Hematopoietic multipotent progenitor cell treated with erythropoietin and hydrocortisone succinate and interleukin-3 and kit ligand, for 8 days (in vitro differentiated cells): ENCODE measurements at places on chromosomes 4 and X.
A peak's percentile ranks its signal among the peaks of the same experiment; 100 is the strongest.

- no peak for DNase-seq
Measured at GRCh38 chr4:48339642-48340041, 1.7 kb upstream of the SLAIN2 start.

GRCh38 chr4:157265281-157265680, 44.8 kb downstream of the GRIA2 start:
- DNase-seq = no peak

- no peak for DNase-seq
Measured at GRCh38 chr4:139834981-139835391, 169.4 kb downstream of the MGST2 start.

DNA sequence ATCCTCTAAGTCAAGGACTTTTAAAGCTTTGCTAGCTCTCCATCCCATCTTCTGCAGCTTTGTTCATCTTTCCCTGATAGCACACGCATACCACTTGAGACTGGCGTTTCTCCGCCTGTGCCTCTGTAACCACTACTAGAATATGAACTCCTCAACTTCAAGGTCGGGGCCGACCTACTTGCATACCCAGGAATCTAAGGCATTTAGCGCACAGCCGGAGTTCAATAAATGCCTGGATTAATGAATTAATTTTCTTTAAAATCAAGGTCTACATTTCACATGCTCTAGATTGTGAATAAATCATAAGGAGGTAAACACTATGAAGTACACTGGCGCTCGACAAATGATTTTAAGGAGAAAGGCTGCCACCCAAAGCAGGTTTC, 89.3 kb downstream of the HNRNPD start:
- no peak for DNase-seq

GRCh38 chrX:43949669-43950068, 23.5 kb downstream of the NDP start:
- DNase-seq = peak; percentile 16

- DNase-seq = no peak
Measured at GRCh38 chrX:32176510-32176909, 1034.8 kb downstream of the DMD start.

- no peak for DNase-seq
Measured at GRCh38 chr4:43243433-43244116, 351.1 kb downstream of the GRXCR1 start.

- no peak for DNase-seq
Measured at GRCh38 chr4:16665942-16666551, 232.4 kb downstream of the LDB2 start.

DNA sequence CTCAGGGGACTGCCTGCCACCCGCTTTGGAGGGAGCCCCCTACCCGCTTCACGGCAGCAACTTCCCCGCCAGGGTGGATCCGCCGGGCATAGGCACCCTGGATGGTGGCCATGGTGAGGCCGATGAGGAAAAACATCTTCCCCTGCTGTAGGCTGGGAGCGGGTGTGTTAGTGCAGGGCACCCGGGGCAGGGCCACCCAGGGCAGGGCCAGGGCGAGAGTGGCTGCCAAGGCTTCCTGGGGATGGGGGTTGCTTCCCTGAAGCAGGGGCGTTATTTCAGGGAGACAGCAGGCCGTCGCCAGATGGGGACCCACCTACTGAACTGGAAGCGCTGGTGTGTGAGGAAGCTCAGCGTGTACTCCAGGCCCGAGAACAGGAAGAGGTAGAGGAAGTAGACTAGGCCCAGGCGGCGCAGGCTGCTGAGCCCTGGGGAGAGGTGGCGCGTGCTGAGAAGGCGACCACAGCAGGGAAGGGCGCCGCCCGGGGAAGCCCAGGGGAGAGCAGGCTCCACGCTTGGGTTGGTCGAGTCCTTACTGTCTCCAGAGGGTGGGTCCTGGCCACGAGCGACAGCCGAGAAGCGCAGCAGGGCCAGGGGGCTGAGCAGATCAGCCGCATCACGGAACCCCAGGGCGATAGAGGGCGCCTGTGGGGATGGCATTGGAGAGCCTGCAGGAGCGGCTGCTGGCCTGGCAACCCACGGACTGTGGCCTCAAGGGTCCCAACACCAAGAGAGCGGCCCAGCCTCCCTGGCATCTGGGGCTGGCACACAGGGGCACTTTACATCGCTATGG, 31.5 kb downstream of the NOP14 start:
- DNase-seq = peak; percentile 32

- no peak for DNase-seq
Measured at GRCh38 chr4:123867910-123868587, 471.5 kb downstream of the SPRY1 start.

- DNase-seq = no peak
Measured at GRCh38 chrX:134502686-134503085, 42.7 kb downstream of the HPRT1 start.

DNA sequence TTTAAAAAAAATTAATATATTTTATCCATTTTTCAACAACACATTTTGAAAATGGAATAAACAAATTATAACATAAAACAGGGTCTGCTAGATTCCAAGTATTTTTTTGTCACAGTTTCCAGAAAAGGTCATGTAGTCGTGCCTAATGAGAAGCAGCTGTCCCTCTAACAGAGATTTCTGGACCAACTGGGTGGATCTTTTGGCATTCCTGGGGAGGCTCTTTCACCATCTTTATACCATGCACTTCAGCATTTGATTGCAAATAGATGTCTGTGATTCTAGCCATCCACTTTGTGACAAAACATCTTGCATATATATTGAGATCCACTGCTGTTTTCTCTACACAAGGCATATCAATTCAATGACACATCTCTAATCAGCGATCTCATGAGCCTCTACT, 210.7 kb upstream of the LDB2 start:
- no peak for DNase-seq

DNA sequence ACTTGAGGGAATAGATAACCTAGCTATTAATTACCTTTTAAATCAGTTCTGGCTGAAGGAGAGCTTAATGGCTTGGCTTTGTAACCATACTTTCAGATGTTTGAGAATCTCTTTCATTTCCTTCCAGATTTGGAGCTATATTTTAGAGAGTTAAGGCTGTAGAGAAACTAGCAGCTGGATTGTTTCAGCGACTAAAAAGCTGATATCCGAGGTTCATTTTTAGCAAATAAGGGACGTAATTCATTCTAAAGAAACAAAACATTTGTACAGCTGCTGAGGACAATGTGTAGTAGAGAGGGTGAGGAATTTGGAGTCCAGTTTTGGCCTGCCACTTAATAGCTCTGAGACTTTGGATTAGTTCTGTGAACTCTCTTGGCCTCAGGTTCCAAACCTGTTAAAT, 12.2 kb downstream of the OSTC start:
- DNase-seq = no peak

- DNase-seq = no peak
Measured at GRCh38 chr4:4884611-4885010, 25.1 kb downstream of the MSX1 start.

GRCh38 chr4:14329228-14329627, 673.1 kb upstream of the CPEB2 start:
- no peak for DNase-seq

DNA sequence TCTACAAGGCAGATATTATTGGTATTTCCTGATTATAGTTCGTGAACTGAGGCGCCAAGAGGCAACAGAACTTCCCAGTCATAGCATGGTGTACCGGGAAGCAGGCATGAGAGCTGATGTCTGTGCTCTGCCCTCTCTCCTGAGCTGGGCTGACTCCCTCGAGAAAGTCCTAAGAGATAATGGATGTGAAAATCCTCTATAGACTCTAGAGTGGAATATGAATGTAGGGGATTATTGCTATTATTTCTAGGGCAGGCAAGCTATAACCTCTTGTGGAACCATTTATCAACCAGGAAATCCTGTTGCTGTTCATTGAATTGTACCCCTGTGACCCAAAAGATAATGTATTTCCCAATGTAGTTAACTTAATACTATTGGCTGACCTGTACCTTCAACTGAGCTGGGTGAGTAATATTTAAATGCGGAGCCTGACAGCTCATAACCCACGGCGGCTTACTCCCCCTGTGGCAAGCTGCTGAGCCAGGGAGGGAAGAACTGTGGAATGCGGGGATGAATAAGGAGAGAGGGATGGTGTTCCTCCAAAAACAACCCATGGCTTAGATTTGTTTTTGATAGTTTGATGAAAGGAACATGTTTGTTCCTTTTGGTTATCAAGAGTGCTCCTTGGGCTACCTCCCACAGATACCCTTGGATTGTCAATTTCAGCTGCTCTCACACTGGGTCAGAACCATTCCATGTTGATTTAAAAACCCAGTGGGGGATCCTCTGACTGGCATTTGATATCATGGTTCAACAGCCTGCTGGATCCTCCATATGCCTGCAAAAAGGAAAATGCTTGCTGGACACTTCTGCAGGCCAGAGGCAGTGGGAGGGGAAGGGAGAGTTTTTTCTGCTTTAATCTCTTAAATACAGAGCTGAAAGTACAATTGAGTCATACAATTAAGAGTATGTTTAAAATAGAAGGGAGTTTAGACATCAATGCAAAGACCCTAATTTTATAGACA, 339.0 kb upstream of the BOD1L1 start:
- no peak for DNase-seq

GRCh38 chrX:53116101-53116500, 22.2 kb downstream of the KANTR start:
- no peak for DNase-seq

DNA sequence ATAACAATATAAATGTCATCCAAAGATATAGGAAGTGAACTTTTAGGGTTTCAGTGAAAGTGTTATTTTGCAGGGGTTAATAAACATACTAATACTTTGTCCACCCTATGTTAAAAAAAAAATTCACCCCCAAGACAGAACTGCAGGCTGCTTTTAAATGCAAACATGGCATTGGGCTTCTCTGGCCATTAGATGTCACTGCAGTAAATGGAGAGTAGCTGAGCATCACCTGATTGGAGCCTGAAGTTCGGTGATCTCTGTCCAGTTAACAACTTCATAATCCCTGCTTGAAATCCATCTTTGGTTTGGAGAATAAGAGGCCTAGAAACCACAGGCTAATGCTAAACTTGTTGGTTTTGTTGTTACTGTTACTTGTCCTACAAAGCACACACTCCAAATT, 18.7 kb downstream of the SLC25A43 start:
- peak; percentile 9 for DNase-seq

DNA sequence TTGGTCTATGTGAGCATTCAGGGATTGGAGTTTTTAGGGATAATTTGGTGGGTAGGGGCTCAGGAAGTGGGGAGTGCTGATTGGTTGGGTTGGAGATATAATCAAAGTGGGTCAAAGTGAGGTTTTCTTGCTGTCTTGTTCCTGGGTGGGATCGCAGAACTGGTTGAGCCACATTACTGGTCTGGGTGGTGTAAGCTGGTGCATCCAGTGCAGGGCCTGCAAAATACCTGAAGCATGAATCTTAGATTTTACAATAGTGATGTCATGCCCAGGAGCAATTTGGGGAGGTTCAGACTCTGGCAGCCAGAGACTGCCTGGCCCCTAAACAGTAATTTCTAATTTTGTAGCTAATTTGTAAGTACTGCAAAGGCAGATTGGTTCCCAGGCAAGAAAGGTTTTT, 665.6 kb upstream of the PRKX start:
- DNase-seq = no peak

- DNase-seq = no peak
Measured at GRCh38 chr4:1540601-1541375, 134.5 kb upstream of the NKX1-1 start.

GRCh38 chrX:46645614-46646013, 72.0 kb downstream of the CHST7 start:
- no peak for DNase-seq

DNA sequence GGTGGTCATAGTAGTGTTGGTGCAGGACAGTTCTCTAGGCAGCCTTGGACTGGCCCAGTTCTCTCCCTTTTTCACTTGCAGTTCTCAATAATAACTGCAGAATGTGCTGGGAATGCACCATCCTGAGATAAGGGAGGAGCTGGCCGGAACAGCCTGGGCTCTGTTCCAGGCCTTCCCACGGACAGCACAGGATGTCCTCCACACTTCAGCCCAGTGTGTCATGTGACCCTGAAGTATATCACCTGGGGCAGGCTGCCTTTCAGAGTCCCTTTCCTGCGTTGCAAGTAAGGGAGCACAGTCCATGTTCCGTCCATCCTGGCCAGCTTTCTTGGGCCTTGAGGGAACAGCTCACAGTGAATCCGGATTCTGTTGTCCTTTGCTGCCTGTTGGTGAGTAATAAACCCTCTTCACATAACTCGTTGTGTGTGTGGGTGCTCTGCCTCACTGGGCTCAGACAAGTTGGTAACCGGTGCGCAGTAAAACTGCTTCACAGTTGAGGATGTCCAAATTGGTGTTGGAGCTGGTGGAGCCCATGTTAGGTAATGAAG, 32.3 kb upstream of the BBS12 start:
- no peak for DNase-seq

GRCh38 chr4:82739287-82740190, 59.1 kb downstream of the SCD5 start:
- DNase-seq = peak; percentile 79

DNA sequence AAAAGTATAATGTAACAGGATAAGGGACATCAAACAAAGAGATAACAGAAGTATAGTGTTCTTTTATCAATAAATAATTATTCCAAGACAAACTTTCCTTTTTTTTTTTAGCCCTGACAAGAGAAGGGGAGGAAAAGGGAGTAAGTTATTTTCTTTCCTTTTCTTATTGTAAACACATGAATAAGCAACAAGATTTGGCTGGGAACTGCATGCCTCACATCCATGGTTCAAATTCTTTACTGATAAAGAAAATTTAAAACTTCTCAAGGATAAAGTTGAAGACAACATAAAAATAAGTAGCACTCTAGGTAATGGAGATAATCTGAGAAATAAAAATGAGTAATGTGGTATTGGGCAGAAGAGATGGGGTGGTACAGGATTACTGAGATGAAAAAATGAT, 71.6 kb downstream of the NEK1 start:
- DNase-seq = no peak

GRCh38 chrX:131609480-131609879, 65.6 kb downstream of the OR13H1 start:
- no peak for DNase-seq

DNA sequence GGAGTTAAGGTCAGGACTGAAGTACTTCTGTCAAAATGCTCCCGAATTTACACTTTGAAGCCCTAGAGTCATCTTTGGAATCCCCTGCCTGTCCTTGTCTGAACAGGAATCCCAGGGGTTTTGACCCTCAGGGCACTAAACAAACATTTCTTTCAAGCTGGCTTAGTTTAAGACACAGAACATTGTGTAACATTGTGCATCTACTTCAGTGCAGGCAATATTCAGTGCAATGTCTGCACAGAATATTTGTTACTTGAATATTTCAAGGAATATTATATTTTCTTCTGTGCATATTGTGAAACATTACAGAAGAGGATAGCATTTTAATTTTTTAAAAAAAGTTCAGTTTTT, 763.4 kb downstream of the PCDH18 start:
- DNase-seq = no peak

GRCh38 chr4:143313996-143314395, 22.7 kb upstream of the GAB1 start:
- no peak for DNase-seq

- DNase-seq = no peak
Measured at GRCh38 chr4:128700659-128701350, 108.7 kb upstream of the JADE1 start.

GRCh38 chr4:86497980-86498862, 95.9 kb upstream of the PTPN13 start:
- peak; percentile 74 for DNase-seq

GRCh38 chr4:185902654-185903053, 90.7 kb upstream of the SORBS2 start:
- DNase-seq = no peak

- no peak for DNase-seq
Measured at GRCh38 chr4:180539284-180539683, 1703.9 kb upstream of the TENM3 start.

GRCh38 chrX:64976673-64977040, 407 bp upstream of the ZC4H2 start:
- no peak for DNase-seq

GRCh38 chr4:118760092-118760491, 74.9 kb downstream of the METTL14 start:
- no peak for DNase-seq

- DNase-seq = no peak
Measured at GRCh38 chr4:763191-763810, 57.7 kb downstream of the PCGF3 start.
